ENCODE measurements at places on chromosomes 13 and 19.

GRCh38 chr19:11225815-11226214 lies 13.6 kb upstream of the ANGPTL8 start:
- DNase-seq, result no peak

GRCh38 chr13:57017357-57017756 lies 123.4 kb upstream of the PRR20A start:
- no peak for DNase-seq

- DNase-seq, result no peak
Measured at GRCh38 chr19:13103581-13104359, 1.1 kb upstream of the LYL1 start.

GRCh38 chr19:51664131-51664530 lies 17.5 kb upstream of the SIGLEC14 start:
- DNase-seq, result no peak

- no peak for DNase-seq
Measured at GRCh38 chr19:14114854-14115253, 2.7 kb downstream of the PRKACA start.

GRCh38 chr13:95140502-95140901 lies 160.7 kb downstream of the ABCC4 start:
- no peak for DNase-seq

DNA sequence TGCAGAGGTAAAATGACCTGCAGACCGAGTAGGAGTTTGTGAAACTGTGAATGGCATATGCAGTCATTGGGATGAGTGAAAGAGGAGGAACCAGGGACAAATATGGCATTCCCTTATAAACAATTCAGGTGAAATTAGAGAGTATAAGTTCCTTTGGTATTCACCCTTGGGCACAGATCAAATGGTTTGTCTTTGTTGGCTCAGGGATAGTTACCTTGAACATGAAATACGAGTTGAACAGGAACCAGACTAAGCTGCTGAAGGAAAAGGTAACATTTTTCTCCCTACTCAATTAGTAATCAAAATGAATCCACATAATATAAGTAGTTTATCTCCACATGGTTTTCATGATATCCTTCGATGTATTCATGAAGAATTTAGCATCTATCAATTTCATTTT lies 50.5 kb downstream of the SLITRK1 start:
- no peak for DNase-seq

DNA sequence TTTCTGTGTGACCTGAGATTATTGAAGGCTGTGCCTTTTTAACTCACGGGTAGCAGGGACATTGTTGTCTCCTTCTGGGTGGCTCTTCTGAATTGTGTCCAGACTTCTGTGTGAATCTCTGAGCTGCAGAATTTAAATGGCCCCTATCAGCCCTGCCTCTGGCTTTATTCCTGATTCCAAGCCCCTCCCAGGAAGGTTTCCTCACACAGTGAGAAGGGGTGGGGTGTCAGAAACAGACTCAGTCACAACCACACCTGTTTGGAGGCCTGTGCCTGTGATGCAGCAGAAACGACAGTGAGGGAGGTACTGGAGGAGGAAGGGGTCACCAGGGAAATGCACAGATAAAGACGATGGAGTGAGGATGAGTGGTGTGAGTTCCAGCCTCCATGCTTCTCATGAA lies at the start of gene CLC:
TSS of gene CLC (minus strand) at position 139 of the 400 bp plus-strand sequence. CDS start at position 62, 77 bp downstream.
- DNase-seq, result no peak

All from fibroblast of skin of right quadriceps (primary cell).